Uterus (tissue), 4 donors: ENCODE measurements at places on chromosomes 11 and 22. TPM values are rescaled to one million over a fixed set of nuclear protein-coding genes. Genes with fewer than 3 reads are reported as not detected.

DNA sequence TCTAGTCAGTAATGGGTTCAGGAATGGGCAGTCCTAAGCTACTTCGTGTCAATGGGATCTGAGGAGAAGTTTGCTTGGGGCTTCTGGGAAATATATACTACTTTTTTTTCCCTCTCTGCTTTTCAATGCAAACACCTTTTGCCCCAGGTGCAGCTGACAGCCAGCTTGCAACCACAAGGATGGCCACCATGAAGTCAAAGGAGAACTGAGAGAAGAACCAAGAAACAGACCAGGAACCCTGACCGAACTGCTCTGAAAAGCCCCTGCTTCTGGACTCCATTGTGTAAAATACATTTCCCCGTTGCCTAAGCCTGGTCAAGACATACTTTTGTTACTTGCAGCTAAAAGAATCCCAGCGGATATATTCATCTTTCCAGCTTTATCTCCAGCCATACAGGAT is 20.1 kb upstream of the CD44 start:
- peak overlapping the region; percentile 91 for H3K27ac ChIP-seq
- peaks cover 15% of the 10 kb centered on the region for H3K4me1 ChIP-seq
- no peak overlapping the region for H3K4me3 ChIP-seq

DNA sequence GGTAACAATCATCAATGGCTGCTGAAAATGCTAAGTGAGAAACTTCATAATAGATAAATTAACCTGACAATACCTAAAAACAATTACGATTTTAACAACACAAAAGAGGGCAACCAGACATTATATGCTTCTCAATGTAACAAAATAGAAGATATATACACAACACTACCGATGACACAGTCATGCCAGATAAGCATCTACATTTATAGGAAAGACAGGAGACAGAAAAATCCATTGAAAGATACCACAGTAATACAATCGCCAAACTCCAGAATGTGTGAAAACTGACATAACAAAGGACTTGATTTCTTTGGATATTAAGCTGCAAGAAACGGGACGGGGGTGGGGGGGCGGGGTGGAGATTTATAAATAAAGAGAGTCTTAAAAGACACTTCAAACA is 28.3 kb downstream of the USP28 start:
- no peak overlapping the region for H3K27ac ChIP-seq
- no peaks in the 10 kb centered on the region for H3K36me3 ChIP-seq
- H3K4me1 ChIP-seq, result no peaks in the 10 kb centered on the region
- DNase-seq, result no peak

Gene SLC39A13
- 30.9 TPM for total RNA-seq

Gene SERHL2
- 9.1 TPM for total RNA-seq

GRCh38 chr22:42780070-42780540 is 59.4 kb upstream of the A4GALT start:
- H3K4me3 ChIP-seq, result no peak overlapping the region
- H3K27me3 ChIP-seq, result no peaks in the 10 kb centered on the region
- peak; percentile 86 for DNase-seq
- no peaks in the 10 kb centered on the region for H3K36me3 ChIP-seq
- H3K27ac ChIP-seq, result no peak overlapping the region

- no peaks in the 10 kb centered on the region for H3K27me3 ChIP-seq
- no peak overlapping the region for H3K4me3 ChIP-seq
- peak; percentile 62 for DNase-seq
- no peaks in the 10 kb centered on the region for H3K36me3 ChIP-seq
- H3K4me1 ChIP-seq, result no peaks in the 10 kb centered on the region
Observed at GRCh38 chr11:75388386-75389275, 10.7 kb upstream of the RPS3 start.

DNA sequence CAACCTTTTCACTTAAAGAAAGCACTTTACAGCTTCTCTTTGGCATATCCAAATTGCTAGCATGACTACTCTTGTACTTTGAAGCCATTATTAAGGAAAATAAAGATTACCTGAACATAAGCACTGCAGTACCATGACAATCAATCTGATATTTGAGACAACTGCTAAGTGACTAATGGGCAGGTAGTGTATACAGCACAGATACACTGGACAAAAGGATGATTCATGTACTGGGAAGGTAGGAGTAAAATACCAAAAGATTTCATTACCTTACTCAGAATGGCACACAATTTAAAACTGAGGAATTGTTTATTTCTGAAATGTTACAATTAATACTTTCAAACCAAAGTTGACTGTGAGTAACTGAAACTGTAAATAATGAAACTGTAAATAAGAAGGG is 1054.3 kb upstream of the TENM4 start:
- no peaks in the 10 kb centered on the region for H3K4me1 ChIP-seq
- H3K27ac ChIP-seq, result no peak overlapping the region
- H3K4me3 ChIP-seq, result no peak overlapping the region
- no peak for DNase-seq

DNA sequence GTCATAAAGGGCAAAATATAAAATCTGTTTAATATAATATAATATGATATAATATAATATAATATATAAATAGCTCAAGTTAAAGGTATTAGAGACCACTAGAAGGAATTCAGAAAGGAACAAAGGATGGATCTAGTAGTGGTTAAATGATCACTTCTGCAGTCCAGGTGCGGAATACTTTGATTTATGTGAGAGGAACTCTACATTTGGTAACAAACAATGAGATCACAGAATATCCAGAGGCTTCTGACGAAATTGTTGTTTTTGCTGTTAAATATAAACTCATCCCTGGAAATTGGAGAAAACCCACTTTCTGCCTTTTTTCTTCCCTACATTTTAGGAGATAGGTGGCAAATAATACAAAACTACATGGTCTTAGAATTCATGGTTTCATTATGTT is 36.0 kb downstream of the ATXN10 start:
- no peaks in the 10 kb centered on the region for H3K27me3 ChIP-seq
- no peak for DNase-seq
- peaks cover 6% of the 10 kb centered on the region for H3K4me1 ChIP-seq
- H3K4me3 ChIP-seq, result no peak overlapping the region
- no peak overlapping the region for H3K27ac ChIP-seq

Gene KIRREL3
- total RNA-seq, result not detected
